Dorsolateral prefrontal cortex (tissue), 122 donors: ENCODE measurements at places on chromosomes 4 and X. TPM values are rescaled to one million over a fixed set of nuclear protein-coding genes. Genes with fewer than 3 reads are reported as not detected.

ARHGEF38 gene
- total RNA-seq: not detected

GPRASP1 gene
- 105 TPM for total RNA-seq

JCHAIN gene
- total RNA-seq: not detected

UGT8 gene
- total RNA-seq: 58.6 TPM

ODAM gene
- not detected for total RNA-seq

PLRG1 gene
- total RNA-seq: 65.4 TPM

CITED1 gene
- total RNA-seq: 7.8 TPM

POU3F4 gene
- 1.9 TPM for total RNA-seq

CXCL10 gene
- total RNA-seq: 1.4 TPM

SAGE1 gene
- total RNA-seq: not detected

TMEM154 gene
- total RNA-seq: 1.0 TPM

NR3C2 gene
- 34.0 TPM for total RNA-seq

ENAM gene
- not detected for total RNA-seq

SLC9B1 gene
- 4.7 TPM for total RNA-seq

SAP30 gene
- 32.6 TPM for total RNA-seq

XAGE5 gene
- total RNA-seq: not detected

SEC24D gene
- total RNA-seq: 21.8 TPM

PABPC1L2A gene
- 20.0 TPM for total RNA-seq

ARHGAP36 gene
- total RNA-seq: 0.71 TPM

MAGEC1 gene
- total RNA-seq: not detected

ADGRG4 gene
- not detected for total RNA-seq

AMTN gene
- not detected for total RNA-seq

RAB9B gene
- total RNA-seq: 18.7 TPM

TCEAL6 gene
- 39.6 TPM for total RNA-seq

INTS12 gene
- total RNA-seq: 16.2 TPM

UGT2A1 gene
- not detected for total RNA-seq
